ENCODE measurements at places on chromosomes 16 and 17.

GRCh38 chr17:41785859-41786226 lies 668 bp downstream of the JUP start:
- no peak for DNase-seq

DNA sequence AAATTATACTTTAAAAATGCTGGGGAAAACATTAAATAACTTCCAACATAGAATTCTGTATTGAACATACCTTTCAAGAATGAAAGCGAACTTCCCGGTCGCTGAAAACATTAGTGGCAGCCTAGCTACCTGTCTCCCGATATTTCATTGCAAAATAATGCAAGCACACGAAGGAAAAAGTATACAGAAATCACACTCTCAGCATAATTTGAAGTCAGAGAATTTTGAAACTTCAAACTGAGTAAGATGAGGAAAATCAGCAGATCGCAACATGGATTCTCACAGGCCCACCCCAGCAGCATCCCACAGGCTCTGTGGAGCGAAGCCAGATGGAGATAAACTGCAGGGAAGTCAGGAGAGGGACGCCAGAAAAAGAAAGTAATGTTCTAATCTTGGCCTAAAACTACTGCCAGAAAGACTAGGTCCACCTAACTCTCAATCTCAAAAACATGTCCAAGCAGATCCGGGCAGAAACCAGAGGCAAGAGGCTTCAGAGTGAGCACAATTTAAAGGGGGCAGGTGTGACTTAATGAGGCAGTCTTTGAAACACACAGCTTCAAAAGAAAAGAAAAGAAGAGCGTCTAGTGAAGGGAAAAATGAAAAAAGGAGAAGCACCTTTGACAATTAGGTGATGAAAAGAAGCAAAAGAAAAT lies 4.8 kb upstream of the GOSR1 start:
- no peak for DNase-seq

GRCh38 chr17:77923776-77924513 lies 34.6 kb upstream of the TNRC6C start:
- no peak for DNase-seq

- DNase-seq, result no peak
Measured at GRCh38 chr16:75288181-75288580, 36.8 kb upstream of the BCAR1 start.

GRCh38 chr17:47669081-47669480 lies 19.4 kb downstream of the KPNB1 start:
- DNase-seq, result no peak

- DNase-seq, result no peak
Measured at GRCh38 chr17:70078549-70078948, 3.5 kb downstream of the KCNJ16 start.

- no peak for DNase-seq
Measured at GRCh38 chr16:12565423-12565822, 238.3 kb downstream of the CPPED1 start.

DNA sequence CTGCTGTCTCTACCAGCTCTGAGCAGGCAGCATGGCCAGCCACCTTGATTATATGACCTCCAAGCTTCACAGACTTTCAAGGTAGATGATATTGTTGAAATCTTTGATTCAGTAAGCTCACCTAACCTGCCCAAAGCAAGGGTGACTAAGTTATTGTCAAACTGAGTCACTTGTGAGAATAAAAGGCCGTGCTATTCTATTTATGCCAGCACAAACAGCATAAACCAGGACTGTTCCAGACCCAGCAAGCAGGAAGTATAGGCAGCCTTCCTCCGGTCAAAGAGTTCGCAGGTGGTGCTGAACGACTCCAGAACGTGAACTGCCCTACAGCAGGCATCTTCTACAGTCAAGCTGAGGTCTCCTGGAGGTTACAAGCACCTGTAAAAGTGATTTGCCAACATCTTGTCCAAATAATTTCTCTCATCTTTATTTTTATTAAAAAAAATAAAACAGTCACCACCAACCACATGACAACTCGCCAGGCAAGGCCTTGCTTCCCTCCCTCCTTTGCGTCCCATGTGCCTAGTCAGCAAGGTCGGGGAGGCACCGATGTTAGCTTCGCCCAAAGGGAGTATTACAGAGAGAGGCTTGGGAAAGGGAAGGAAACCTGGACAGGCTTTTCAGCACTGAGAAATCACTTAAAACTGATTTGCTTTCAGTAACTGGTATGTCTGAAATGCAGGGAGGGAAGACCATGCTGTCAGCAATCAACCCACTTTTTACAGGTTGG lies 10.8 kb downstream of the ARL2BP start:
- no peak for DNase-seq

DNA sequence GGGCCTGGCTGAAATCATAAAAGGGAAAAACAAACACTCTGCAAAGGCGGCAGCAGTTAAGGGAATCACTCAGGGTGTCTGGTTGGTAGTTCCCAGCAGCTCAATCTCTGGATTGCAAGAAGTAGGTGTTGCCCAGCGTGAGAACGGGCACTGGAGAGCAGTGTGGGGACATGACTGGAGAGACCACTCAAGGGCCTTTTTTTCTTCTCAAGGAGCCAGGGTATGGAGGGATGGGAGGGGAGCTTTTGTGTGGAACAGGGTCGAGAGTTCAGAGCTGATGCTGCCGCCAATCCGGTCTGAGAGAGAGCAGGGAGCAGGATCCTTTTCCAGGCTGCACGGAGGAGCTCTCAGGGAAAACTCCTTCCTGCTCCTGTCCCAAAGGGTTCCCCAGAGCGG lies 15.2 kb downstream of the SCNN1B start:
- DNase-seq, result no peak

DNA sequence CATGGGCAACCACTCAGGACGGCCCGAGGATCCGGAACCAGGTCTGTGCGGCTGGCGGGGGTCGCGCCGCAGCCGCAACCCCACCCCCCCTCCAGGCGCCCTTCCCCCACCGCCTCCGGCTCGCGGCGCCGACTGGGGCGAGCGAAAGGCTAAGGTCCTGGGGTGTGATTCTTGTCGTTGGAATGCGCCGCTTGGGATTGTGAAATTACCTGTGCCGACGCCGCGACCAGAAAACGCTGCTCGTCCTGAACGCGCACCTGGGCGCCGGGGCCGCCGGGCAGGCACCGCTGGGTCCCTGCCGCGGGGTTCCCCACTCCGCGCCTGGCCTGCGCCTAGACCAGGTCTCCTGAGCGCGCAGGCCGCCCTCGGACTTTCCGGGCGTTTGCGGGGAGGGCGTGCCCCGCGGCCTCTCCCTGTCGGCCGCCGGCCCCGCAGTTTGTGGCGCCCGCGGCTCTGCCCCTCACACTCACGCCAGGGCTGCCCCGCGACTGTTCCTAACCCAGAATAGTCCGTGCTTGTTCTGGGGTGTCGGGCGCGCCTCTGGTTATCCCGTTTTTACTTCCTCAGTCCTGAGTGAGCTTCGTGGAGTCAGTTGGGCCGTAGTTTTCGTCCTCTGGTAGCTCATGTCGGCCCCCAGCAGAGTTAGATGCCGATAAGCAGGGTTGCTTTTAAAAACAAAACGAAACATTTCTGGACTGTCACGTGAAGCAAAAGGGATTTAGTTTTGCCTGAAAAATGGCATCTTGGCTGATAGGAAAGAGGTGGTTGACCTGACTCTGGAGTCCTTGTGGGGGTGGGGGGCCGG lies 147.2 kb downstream of the SPECC1 start:
- DNase-seq, result peak; percentile 59

DNA sequence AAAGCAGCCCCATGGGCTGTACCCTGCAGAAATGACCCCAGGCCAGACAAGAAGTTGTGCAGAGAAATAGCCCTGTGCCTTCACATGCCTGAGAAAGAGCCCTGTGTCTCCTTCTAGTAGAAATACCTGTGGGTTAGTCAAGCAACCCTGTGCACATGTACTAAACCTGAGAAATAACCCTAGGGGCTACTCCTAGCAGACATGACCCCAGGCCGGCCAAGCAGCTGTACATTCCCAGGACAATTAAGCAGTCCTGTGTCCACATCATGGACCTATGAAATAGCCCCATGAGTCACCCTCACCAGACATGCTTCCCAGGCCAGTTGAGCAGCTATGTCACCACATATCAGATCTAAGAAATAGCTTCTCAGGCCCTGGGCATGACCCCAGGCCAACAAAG lies 519.7 kb upstream of the CA10 start:
- no peak for DNase-seq

DNA sequence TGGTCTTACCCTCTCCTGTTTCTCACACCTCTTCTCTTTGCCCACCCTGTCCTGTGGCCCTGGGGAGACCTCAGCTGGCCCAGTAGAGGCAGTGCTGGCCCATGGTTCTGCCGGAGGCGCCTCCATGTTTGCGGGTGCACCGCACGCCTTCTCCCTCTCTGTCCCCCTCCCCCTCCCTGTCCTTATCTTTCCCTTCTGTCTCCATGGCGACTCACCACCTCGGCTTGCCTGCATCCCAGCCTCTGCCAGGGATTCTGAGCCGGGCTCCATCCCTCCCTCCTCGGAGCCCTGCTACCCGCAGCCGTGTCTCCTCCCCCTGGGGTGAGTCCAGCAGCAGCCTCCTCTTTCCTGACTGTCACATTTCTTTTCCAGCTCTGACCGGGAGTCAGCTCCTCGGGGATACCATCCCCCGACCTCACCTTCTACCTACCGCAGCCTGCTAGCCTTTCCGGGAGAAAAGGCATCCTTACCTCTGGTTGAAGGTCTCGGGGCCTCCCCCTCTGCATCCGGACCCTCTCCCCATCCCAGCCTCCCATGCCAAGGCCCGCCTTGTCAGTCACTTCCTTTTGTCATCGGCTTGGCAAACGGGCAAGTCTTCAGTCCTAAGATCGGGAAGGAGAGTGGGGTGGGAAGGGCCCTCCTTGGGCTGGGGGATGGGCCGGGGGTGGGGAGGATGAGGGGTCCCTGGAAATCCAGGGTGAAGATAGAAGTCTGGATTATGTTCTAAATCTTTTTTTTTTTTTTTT lies at the start of gene RNF112:
TSS of gene RNF112 (plus strand) at position 358 of the 746 bp plus-strand sequence. CDS start at position 535, 177 bp downstream.
- no peak for DNase-seq

DNA sequence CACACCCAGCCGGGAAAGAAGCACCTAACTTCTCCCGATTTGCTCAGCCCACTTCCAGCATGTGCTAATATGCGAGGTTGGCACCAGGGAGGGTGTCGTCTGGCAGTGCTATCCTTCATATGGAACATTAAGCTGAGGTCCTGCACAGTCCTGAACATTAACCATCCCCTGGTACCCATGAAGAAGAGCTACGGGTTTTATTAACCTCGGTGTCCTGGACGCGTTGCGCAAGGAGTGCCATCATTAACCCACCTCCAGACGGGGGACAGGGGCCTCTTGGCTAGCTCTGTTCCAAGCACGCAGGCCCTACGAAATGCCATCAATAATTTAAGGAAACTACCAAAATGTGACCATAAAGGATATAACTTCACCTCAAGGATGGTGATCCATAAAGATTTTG lies 193.5 kb downstream of the MAF start:
- no peak for DNase-seq

DNA sequence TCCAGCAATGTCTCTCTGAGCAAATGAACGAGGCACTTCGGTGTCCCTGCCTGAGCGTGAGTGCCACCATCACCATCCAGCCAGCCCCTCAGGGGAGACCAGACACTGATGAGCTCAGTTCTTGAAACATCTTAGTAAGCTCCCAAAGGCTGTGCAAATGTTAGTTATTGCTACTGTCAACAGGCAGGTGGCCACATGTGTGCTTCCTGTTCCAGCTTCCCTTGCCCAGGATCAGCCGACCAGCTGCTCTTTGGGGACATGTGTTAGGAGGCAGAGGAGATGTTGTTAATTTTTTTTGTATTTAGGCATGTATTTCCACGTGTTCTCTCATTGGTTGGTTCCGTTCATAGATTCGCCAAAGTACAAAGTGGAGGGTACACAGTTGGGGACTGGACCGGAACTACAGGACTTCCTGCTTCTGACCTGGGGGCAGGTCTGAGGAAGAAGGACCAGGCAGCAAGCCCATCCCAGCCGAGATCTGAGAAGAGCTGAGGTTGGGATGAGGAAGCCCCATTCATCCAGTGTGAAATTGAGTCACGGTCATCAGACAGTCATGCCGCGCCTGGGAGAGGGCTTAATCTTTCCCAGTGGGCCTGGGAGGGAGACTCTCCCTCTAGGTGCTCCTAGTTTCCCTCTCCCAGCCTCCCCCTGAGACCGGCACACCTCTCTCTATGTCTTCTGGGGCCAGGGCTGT lies 3.8 kb downstream of the TTYH2 start:
- DNase-seq, result no peak

GRCh38 chr17:80414803-80415625 lies at the start of gene ENDOV:
Gene ENDOV (plus strand): TSS chr17:80415167. CDS start chr17:80415195, 28 bp downstream.
- DNase-seq, result peak; percentile 93

GRCh38 chr16:22194707-22195444 lies 11.2 kb upstream of the EEF2K start:
- no peak for DNase-seq

DNA sequence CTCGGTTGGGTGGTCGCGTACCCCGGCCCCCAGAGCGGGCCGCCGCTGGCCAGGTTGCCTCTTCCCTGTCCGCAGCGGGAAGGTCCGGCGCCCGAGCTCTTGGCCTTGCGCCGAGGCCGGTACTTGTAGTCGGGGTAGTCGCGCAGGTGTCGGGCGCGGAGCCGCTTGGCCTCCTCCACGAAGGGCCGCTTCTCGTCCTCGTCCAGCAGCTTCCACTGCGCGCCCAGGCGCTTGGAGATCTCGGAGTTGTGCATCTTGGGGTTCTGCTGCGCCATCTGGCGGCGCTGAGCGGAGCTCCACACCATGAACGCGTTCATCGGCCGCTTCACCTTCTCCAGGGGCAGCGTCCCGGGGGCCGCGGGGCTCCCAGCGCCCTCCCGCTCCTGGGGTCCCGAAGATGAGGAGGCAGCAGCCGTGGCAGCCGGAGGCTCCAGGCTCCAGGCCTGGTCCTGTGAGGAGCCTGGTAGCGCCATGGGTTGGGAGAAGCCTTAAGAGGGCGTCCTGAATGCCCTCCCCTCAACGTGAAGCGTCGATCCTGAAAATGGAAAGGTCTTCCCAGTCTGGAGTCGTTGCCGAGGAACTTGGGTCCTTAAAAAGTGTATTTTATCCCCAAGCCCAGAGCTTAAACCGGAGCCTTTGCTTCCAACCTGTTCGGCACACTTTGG lies 558 bp downstream of the SOX15 start:
- peak; percentile 85 for DNase-seq

DNA sequence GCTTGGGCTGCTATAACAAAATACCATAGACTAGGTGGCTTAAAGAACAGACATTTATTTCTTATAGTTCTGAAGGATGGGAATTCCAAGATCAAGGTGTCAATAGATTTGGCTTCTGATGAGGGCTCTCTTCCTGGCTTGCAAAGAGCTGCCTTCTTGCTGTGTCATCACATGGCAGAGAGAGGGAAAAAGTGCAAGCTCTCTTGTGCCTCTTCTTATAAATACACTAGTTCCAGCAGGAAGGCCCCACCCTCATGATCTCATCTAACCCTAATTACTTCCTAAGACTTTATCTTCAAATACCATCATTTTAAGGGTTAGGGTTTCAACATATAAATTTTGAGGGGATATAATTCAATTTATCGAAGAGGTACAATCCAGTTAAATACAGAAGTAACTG lies 30.6 kb downstream of the ABCA9 start:
- DNase-seq, result no peak

- DNase-seq, result no peak
Measured at GRCh38 chr16:88047462-88047861, 96.2 kb downstream of the BANP start.

- no peak for DNase-seq
Measured at GRCh38 chr16:86906623-86907022, 328.3 kb downstream of the FOXL1 start.

DNA sequence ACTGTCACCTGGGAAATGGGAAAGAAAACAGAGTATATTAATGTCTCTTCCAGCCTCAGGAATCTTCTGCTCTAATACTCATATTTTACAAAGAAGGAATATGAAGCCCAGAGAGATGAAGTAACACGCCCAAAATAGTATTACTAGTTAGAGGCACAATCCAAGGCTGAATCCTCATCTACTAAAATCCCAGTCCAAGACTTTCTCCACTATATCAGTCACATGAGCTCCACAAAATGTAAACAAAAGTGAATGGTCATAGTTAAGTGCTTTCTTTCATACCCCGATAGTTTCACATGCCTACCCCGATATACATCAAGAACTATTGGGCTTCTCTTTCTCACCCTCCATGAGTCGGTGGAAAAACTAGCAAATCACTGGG lies 965 bp downstream of the INTS2 start:
- DNase-seq, result no peak

Data from ACHN (cell line).